ENCODE measurements at places on chromosomes 2 and 18.

DNA sequence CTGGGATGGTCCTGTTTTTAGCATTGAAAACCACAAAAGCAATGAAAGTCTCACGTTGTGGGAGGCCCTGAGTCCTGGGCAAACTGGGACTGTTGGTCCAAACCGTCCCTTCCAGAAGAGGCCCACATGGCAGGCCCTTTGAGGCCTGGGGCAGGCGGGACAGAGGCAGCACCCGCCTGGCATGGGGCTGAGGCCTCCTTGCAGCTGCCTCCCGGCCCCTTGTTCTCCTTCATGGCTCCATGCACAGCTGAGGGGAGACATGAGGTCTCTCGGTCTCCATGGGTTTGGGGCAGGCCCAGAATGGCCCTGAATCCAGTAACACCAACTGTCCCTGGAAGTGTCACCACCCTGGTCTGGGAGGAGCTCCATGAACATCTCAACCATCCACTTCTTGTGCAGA lies 61.9 kb downstream of the RRM2 start:
- no peak for DNase-seq

DNA sequence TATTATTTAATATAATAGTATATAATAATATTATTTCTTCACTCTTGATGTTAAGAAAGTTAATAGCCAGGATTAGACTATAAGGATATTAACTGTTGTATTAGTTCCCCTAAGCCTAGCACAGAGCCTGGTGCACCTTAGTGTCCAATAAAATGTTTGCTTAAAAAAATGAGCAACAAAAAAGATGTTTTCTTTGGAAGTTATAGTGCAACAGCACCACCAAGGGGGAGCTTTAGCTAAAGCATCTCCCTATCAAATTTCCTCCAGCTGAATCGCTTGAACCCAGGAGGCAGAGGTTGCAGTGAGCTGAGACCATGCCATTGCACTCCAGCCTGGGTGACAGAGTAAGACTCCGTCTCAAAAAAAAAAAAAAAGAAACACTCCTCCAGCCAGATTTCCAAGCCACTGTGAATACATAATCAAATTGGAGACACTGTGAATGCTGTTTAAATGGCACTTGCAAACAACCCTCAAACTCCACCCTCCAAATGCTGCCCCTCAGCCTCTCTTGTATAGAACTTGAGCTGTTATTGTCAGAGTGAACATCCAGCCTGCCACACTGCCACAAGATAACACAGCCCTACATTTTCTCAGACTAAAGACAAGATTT lies 221.9 kb downstream of the DYM start:
- DNase-seq = no peak

- DNase-seq = no peak
These were observed 15.1 kb downstream of the MALL start for GRCh38 chr2:110100480-110100879.

- no peak for DNase-seq
These were observed 57.4 kb upstream of the LRRTM1 start for GRCh38 chr2:80361904-80362303.

GRCh38 chr2:232026910-232027309 lies 65.4 kb downstream of the DIS3L2 start:
- no peak for DNase-seq

DNA sequence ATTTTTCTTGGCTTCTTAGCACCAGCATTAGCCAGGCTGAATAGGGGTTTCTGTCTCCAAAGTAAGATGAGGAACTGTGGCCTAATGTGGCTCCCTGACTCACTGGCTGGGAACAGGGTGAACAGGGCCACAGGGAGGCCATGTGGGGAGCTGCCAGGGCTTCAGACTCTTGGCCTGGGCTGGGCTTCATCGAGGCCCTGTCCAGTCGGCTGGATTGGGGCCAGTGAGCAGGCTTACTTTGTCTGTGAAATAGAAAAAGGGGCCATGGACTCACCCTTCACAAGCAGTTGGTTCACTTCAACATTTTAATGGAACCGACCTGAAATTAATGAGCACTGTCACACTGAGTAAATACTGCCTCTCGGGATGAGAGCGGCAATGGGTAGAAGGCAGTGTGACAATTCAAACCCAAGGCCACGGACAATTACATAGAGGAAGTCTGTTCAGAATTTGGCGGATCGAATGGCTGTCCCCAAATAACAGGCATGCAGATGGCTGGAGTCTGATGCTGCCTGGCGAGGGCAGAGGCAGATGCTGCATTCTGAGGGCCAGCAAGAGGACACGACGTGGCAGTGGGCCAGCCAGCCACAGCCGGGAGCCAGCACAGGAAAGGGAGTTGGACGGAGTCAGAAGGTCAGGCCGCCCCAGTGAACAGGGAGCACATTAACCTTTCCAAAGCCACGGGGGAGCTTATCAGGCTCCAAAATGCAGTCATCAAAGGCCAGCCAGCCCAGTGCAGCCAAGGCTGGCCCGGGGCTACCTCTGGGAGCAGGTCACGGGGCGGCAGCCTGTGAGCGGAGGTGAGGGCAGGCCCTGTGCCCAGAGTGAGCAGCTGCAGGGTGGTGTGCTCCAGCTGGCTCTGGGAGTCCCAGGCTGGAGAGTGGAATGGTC lies 146.6 kb upstream of the REV1 start:
- no peak for DNase-seq

DNA sequence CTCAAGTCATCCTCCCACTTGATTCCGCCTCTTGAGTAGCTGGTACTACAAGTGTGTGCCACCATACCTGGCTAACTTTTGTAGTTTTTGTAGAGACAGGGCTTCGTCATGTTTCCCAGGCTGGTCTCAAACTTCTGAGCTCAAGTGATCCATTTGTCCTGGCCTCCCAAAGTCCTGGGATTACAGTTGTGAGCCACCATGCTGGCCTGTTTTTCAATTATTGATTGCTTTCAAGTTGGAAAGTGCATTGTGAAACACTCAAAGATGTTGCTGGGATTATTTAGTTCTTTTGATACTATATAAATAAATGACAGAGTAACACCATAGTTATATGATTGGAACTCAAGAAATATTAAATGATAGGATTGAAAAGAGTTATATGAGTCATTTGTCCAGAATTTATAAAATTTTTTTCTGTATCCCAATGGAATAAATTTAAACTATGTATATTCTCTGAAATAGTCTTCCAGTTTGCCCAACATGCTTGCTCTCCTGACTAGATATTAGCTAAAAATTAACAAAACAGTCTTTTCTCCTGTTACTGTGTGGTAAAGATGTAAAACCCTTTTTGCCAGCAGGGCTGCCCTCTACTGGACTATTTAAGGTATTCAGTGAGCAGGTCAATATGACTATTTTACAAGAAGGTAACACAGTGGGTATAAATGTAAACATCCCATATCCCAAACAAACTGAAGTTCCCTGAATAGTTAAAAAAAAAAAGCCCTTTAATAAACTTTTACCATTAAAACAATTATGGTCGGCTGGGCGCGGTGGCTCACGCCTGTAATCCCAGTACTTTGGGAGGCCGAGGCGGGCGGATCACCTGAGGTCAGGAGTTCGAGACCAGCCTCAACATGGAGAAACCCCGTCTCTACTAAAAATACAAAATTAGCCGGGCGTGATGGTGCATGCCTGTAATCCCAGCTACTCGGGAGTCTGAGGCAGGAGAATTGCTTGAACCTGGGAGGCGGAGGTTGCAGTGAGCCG lies 42.7 kb downstream of the ACSL3 start:
- DNase-seq = peak; percentile 29

DNA sequence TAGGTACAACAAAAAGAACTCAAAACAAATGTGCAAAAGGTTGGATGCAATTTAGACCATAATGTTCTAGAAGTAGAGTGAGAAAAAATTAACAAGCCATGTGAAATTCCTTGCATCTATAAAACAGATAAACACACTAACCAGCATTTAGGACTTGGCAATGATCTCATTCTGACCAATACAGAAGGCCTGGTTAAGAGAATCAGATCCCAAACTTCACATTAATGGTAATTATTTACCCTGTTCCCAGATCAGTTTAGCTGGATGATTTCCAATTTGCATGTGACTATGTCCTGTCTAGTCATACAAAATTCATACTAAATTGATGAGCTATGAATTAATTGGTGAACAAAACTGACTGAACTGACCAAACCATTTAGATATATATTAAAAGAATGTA lies 98.4 kb upstream of the FIGN start:
- no peak for DNase-seq

GRCh38 chr2:158181171-158181570 lies 79.5 kb downstream of the UPP2 start:
- DNase-seq = no peak

DNA sequence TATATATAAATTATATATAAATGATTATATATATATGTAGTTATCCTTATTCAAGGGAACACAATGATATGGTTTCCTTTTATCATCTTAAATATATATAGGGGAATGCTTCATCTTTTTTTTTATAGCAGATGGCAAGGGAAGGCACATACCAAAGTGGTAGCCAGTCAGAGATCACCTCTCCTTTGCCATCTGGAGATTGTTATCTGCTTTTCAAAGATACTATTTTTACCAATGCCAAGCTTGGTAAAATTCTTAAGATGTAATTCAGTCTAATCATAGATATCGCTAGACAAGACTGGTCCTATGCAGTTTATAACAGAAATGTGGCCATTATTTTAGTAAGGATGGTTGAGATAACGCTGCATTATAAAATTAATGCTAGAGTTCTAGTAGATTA lies 64.7 kb upstream of the DSEL start:
- DNase-seq = no peak

- DNase-seq = no peak
These were observed 30.2 kb downstream of the PRKCE start for GRCh38 chr2:45681675-45682074.

DNA sequence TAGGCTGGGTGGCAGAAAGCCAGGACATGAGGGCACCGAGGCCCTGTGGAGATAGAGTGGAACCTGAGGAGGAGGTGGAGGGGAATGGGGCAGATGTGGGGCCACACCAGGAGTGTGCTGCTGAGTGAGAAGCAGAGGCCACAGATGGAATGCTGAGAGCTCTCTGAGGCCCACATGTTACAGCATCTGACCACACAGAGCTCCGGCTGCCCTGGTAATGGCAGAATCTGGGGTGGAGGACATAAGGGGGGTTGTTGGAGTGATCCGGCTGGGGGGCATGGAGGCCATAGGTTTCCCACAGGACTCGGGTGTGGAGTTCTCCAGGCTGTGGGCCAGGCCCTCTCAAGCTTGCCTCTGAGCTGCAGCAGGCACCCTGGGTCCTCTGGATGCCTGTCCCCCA lies 3.8 kb downstream of the MZT2B start:
- no peak for DNase-seq

DNA sequence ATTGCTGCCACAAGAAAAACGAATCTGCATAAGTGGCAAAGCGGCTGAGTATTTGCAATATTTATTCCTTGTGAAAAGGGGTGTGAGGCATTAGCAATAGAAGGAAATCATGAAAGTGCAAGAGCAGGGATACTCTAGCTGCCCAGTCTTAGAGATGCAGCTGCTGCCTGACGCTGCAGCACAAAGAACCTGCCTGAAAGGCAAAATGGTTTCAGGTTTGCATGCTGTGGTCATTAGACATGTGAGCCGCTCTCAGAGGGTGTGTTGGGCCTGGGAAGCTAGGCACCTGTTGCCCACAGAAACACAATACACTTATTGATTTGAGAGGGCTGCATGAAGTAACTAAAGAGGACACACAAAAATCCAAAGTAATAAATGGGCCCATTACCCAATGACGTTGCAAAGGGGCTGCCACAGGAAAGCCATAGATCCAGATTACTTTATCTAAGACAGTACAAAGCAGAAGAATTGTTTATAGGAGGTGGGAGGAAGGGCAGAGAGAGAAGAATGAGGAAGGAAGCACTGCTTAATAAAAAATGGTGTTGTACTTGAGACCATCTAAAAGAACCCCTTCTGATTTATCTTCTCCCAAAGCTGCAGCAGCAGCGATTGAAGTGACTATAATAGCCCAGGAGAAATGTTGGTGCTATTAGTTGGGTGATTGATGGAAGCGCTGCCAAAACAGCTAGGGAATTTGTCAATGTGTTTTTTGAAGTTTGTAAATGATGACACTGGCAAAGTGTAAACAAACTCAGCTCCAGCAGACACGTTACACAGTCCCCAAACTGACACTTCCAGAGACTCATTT lies 492.4 kb upstream of the ACVR2A start:
- DNase-seq = no peak

GRCh38 chr2:109715313-109715805 lies 78.7 kb upstream of the RGPD5 start:
- no peak for DNase-seq

GRCh38 chr18:54232485-54233227 lies 8.2 kb upstream of the MBD2 start:
- no peak for DNase-seq

DNA sequence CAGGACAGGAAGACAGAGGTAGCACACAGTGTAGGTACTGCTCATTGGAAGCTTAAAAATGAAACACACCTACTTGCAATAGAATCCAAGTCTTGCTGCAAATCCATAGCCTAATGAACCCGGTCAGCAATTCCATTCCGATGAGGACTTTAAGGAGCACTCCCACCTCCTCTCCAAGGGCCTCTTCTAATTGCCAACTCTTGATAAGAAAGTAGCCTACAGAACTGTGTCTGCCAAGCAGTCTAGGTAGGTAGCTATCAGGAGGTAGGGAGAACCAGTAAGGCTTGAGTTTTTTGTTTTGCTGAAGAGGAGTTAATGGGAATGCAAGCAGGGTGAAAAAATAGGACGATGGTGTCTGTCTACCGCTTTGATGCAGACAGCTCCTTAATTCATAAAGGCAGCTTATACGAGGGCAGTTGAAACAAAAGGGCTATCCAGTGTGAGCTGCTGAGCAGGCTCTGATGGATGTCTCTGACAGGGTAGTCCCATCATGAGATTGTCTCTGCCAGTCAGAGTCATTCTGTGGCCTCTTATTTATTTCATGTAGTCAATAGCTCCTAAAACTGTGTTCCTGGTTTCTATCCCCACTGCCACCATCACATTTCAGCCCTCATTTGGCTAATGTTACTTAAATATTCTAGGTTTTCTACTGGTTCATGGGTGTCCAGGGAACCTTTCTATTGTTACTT lies 155.6 kb upstream of the DNMT3A start:
- DNase-seq = no peak

DNA sequence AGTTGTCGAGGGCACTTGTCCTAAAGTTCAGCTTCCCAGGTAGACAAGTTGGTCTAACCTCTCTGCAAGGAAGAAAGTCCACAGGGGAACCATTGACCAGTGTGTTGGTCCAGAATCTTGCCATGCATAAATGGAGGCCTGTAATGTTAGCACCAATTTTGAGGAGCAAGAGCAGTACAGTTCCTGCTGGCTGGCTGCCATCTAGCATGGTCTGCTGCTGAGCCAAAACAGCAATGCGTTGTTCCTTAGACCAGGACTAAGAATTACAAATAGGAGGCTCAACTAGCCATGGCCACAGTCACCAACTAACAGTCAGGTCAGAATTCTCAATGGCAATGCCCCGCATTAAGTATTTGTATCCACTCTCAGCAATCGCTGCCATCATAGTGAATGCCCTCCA lies 72.8 kb upstream of the WIPF1 start:
- DNase-seq = no peak

DNA sequence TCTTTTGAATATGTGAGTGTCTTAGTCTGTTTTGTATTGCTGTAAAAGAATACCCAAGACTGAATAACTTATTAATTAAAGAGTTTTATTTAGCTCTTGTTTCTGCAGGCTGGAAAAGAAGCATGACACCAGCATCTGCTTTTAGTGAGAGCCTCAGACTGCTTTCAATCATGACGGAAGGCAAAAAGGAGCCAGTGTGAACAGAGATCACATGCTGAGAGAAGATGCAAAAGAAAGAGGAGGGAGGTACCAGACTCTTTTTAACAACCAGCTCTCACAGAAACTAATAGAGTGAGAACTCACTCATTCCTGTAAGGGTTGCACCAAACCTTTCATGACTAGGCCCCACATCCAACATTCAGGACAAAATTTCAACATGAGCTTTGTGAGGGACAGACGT lies 101.6 kb upstream of the HNMT start:
- no peak for DNase-seq

Measured in effector memory CD8-positive, alpha-beta T cell (primary cell).